Fibroblast of the aortic adventitia (primary cell): ENCODE measurements at places on chromosomes 12 and 14.

- no peak for DNase-seq
These were observed 117.8 kb upstream of the COCH start for GRCh38 chr14:30756594-30756993.

DNA sequence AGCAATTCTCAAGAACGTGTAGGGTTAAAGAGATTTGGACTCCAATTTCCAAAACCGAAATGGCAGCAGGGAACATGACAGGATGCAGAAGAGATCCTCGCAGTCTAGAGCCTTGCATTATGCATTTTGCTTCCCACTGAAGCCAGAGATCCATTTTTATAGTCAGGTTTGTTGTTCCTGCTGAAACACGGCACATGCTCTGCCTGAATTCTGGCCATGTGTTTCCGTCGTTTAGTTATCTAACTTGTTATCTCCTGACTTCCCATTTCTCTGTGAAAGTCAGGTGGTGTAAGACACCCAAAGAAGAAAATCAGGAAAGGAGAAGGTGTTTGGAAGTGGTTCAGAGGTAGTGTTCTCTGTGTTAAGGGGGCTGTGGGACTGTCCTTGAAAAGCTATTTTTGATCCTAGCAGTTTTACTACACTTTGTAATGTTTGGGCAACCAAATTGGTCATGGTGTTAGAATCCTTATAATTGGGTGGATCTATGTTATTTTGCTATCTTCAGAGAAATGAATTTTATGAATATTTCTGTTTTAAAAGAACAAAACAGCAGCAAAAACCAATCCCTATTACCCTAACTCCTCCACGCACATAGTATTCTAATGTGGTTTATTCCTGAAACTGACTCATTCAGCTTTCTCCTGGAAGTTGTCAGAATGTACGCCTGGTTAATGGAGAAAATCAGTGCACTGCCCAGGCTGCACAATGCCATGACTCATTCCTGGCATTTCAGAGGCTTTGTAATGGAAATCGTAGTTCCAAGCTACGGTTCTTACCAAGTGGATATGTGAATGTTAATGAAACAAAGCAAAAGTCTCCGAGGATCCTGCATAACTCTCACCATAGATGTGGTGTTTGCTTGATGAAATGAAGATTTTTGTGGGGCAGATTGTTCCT is 110.1 kb downstream of the SAMD4A start:
- peak; percentile 97 for DNase-seq

DNA sequence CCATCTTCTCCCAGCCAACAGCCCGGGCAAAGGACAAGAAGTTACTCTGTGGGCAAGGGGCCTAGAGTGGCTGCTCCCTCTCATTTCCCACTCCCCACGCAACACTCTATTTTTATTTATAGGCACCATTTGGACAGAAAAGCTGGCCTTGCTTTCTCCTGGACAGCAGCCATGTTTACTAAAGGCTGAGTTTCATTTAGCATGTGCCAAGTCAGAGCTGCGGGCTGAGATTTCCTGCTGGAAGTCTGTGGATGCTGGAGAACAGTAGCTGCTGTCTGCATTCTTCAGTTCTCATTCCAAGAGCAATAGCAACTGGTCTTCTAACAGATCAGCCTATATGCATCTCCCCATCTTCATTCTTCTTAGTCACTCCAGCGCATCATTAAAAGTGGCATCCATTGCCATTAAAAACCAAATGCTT is 8.3 kb downstream of the COL2A1 start:
- DNase-seq: peak; percentile 63

DNA sequence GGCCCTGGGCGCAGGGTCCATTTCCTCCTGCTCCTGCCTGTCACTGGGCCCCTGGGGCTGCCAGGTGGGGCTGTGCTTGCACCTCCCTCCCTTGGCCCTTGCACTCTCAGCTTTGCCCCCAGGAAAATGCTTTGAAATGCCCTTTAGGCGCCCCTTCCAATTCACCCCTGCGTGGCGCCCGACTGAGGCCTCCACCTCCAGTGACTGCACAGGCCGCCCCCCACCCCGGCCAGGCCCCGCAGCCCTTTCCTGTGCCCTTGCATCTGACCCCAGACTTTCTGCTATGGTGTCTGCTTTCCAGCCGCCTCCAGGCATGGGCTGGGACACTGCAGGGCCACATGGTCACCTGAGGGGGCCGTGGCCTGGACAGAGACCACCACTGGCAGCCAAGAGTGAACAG is 17.4 kb downstream of the DDX54 start:
- no peak for DNase-seq

GRCh38 chr12:1837541-1838204 is 17.3 kb downstream of the LRTM2 start:
- DNase-seq: no peak

DNA sequence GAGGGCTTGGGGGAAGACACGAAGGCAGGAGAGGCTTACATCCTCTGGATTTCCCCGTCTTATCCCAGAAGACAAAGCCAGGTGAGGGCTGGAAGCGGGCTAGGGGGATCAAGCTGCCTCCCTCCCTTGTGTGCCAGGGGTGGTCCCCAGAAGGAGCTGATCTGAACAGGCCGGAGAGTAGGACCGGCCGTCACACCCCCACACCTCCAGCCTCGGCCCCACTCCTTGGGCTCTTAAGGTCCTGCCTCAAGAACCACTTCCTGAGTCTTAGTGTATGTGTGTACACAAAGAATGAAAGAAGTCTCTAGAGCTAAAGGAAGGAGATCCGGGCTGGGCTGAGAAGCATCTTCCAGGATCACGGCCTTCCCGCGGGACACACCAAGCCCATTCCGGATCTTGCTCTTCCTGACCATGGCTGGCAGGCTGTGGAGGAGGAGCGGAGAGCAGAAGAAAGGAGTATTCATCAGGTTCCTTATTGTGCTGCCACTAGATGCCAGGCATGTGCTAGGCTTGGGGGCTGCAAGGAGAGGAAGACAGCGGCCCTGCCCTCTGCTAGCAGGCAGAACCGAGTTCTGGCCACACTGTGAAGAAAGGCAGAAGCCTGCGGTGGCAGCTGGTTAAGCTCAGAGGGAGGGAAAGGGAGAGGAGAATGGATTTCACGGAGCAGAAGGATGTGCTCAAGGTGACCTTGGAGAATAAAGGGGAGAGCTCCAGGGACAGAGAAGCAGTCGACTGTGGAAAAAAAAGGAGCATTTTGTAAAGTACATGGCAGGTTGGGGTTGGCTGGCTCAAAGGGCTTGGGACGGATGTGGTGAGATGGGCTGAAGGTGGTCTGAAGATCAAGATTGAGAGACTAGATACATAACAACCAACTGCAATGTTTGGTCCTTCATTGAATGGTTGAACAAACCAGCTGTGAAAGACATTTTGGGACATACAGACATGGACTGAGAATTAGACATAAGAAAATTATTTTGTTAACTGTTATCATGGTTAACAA is 1.3 kb upstream of the CD63 start:
- peak; percentile 56 for DNase-seq
